ENCODE measurements at places on chromosomes 4 and X. TPM values are rescaled to one million over a fixed set of nuclear protein-coding genes. Genes with fewer than 3 reads are reported as not detected.

- no peak for DNase-seq
These were observed 17.9 kb upstream of the YIPF6 start for GRCh38 chrX:68480969-68481368.

NMU gene
- 0.13 TPM for polyA plus RNA-seq

DNA sequence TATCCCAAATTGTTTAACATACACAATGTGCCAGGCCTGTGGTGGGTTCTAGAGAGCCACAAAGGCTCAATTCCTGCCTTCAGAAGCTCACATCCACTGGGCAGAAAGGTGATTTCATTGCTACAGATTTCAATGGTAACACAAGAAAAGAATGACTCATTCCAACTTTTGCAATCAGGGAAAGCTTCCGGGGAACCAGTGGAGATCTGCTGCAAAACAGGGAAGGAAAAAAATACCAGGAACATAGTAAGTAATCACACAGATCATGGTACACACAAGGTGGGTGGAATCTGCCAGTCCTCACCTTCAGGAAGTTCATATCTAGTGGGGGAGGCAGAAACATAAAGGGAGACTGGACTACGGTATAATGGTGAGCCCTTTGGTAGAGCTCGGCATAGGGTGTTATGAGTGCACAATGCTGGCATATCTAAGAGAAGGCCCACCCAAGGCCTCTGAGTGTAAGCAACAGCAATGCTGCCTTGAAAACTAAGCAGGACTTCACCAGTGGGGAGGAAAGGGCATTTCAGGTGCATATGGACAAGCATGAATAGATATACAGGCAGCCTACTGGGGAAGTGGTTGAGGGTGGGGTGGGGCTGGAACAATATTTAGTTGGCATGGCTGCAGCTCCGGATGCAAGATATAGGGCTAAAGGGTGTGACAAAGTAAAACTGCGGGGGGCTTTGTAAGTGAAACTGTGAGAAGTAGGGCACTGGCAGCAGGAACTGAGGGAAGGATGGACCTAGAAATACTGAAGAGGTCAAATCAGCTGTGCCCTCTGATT is 24.2 kb downstream of the GPRIN3 start:
- peak; percentile 74 for DNase-seq

PCSK1N gene
- polyA plus RNA-seq, result 22.9 TPM

- DNase-seq, result no peak
These were observed 11.5 kb downstream of the ABCG2 start for GRCh38 chr4:88146891-88147290.

GRCh38 chr4:67762086-67762485 is 7.9 kb upstream of the GNRHR start:
- DNase-seq, result no peak

CD40LG gene
- not detected for polyA plus RNA-seq

DNA sequence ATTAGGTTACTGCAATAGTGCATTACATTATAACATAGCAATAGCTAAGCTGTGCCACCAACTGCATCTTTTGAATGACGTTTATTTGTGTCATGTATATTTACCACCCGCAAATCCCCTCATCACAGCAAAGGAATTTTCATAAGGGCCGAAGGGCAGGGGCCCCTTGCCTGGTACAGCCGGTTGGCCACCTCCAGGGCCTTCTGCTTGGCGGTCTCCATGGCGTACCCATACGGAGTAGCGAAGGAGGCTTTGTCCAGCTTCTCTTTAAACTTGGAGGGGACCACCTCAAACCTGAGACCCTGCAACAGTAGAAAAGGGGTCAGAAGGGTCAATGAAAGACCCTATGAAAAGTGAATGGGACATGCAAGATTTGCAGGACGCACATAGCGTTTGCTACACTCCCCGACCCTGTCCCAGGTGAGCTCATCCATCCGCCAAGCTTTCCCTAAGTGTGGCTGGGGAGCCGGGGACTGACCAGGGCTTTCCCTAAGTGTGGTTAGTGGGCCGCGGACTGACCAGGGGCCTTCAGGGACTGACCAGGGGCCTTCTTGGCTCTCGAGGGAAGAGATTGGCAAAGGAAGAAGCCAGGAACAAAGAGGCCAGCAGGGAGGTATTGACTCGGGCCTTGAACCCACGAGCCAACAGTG is 10.6 kb downstream of the ASMTL start:
- DNase-seq, result no peak

UTP14A gene
- polyA plus RNA-seq, result 38.7 TPM

HSFX3 gene
- polyA plus RNA-seq, result not detected

DNA sequence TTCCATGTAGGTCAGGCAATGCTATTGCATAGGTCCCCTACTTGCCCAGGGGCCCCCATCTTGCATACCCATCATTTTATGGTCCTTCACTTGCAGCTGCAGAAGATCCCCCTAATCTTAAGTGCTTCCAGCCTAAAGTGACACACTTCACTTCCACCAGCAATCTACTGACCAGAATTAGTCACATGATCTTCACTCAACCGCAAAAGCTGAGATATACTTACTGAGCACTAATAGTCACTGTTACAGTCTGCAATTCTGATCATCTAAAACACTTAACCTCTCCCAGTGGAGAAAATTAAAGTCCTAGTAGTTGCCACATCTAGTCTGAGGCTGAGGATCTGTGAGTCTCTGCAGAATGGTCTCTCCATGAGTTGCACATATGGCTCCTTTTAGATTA is 82.1 kb downstream of the AREG start:
- no peak for DNase-seq

GRCh38 chrX:113770806-113771205 is 813.1 kb upstream of the HTR2C start:
- no peak for DNase-seq

CXCL5 gene
- polyA plus RNA-seq, result 107 TPM

- DNase-seq, result no peak
These were observed 2.0 kb upstream of the NYX start for GRCh38 chrX:41445171-41445570.

DNA sequence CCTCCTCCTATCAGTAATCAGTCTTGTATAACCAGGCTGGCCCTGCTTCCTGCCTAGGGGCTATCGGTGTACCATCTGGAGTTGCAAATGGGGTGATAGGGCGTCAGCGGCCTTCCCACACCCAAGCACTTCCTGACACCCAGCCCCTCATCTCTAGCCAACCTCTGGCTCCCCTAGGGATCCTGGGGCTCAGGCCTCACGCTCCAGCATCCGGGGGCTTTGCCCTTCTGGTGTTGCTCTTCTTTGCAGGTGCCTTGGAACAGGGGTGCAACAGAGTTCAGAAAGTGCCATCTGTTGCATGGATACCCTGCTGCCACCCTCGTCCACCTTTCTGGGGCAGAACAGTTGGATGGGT is 4.1 kb downstream of the IL9R start:
- no peak for DNase-seq

DNA sequence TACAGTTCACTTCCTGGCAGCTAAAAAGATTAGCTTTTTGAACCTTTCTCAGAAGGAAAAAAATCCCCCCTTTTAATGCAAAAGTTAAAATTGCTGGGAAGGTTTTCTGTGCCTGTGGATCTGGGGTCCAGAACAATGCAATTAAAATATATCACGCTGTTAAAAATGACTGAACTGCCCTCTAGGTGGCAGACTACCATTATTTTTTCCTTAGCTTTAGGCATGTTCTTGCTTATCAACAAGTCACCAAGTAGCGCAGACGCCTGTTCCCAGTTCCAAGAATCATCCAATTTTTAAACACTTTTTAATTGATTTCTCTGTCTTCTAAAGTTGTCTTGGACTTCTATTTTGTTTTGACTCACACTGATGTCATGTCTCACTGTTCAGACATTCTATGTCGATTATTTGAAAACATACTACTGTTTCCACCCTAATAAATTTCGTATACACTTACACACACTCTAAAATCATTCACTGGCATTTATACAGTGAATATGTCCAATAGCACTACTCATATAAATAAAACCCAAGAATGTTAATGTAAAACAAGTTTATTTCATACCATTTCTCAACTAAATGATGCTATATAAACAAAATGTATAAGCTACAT is 661.6 kb downstream of the RAPGEF2 start:
- DNase-seq, result peak; percentile 61

SSX2 gene
- not detected for polyA plus RNA-seq

DNA sequence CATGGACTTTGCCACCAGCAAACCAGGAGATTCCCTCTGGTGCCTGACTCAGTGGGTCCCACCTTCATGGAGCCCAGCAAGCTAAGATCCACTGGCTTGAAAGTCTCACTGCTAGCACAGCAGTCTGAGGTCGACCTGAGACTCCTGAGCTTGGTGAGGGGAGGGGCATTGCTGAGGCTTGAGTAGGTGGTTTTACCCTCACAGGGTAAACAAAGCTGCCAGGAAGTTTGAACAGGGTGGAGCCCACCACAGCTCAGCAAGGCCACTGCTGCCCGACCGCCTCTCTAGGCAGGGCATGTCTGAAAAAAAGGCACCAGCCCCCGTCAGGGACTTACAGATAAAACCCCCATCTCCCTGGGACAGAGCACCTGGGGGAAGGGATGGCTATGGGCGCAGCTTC is 28.1 kb downstream of the FAM9A start:
- DNase-seq, result no peak

Measured in A549 (cell line).